ENCODE measurements at places on chromosomes 11 and 22.

DNA sequence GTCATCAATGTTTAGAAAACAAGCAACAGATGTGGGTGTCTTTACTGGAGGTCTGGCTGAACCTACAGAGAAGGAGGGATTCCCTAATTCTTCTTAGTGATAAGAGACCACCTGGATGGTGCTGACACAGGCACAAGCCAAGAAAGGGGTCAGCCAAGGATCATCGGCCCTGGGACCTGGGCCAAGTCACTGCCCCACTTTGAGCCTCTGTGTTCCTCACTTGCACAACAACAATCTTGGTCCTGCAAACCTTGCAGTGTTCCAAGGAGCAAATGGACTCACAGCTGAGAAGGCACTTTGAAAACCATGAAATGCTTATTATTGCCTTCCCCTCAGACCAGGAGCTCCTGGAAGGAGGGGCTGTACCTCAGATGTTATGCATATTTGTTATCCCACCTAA, 7.0 kb upstream of the KCNE3 start:
- no peak for DNase-seq

DNA sequence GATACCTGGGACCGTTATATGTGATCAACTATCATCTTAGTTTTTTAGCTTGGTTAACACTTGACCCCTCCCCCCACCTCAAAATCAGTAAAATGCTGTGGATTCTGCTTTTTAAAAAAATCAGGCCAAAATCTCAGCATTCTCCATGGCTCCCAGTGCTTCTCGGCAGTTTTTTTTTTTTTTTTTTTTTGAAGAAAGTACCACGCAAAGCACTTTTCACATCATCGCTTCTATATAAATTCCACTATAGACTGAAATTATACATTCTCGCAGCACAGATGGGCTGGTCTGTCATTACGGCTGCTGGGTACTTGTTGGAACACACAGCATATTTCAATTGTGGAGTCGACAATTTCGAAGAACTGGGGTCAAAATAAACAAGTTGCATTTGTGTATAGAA, 67.7 kb upstream of the PPARA start:
- no peak for DNase-seq

DNA sequence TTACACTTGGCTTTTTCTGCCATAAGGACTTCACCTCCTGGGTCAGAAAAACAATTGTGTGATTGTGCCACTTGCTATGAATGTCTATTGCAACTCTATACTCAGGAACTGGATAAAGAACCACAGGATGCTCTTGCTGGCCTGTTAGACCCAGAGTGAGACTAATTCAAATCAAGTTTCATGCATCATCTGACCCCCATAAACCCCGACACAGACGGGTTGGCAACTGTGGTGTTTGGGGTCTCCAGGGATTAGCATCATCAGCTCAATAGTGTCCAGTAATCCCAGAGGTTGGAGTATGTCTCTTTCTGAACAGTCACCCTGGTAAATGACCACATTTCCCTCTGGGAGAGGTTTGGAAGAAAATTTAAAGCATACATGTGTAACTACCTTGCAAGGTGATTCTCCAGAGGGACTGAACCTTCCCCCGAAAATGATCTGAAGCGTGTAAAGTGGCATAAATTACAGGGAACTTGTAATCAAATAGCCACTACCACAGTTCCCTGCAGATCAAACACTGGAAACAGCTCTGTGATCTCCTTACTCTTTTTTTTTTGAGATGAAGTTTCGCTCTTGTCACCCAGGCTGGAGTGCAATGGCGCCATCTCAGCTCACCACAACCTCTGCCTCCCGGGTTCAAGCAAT, 1097.6 kb downstream of the TBC1D22A start:
- DNase-seq, result no peak

DNA sequence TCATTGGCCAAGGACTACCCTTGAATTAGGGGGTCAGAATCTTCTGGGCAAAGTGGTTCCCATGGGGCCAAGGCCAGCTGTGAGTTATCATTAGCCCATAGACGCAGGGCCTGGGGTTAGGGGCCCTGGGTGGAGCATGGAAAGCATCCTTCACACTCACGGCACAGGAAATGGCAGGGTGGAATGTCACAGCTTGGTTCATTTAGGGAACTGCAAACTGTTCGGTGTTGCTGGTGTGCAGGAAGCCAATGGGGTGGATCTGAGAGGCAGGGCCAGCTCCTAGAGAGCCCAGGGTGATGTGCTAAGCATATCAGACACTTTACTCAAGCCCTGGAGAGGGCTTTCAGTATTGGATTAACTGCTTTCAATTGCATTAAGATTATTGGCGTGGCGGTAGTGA, 42.9 kb downstream of the TECTA start:
- no peak for DNase-seq

DNA sequence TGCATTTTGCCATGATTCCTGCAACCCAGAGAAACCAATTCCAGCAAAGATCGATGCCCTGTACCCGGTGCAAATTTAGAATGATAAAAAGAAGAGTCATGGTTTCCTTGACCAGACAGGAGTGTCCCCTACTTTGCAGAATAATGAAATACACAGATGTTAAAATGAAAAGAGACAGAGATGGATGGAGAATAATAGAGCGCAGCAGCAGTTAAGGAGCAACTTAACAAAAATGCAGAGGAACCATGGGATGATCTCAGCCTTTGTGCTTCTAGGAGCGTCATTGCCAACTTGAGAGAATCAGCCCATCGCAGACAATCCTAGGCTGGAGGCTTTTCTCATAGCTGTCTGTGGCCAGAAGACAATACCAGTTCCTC, 127.1 kb downstream of the LDLRAD3 start:
- DNase-seq, result no peak

GRCh38 chr11:122069707-122070360, 46.2 kb downstream of the BLID start:
- no peak for DNase-seq

DNA sequence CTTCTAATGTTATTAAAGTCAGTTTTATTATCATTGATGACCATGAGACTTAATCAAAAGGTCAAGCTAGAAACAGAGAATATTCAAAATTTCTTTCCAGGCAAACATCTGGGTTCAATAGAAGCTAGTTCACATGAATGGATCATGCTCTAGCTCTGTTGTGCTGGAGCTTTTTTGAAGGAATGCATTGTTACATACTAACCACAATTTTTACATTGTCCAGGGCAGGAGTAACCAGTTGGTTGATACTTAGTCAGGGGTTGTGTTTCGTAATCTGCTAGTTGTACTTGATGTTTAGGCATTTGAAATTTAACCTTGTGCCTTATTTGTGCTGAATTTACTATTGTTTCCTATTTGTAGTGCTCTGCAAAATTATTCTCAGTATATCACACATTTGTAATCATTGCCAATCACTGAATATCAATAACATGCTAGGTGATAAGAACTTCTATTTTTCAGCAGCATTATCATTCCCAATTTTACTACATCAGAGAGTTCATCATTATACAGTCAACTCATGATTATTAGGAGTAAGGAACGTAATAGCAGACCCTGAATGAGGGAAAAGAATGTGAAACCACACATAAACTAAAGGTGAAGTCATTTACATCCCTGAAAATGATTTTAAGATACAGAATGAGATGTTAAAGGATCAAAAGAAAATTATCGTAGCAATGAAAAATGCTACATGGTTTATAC, 23.2 kb downstream of the NF2 start:
- no peak for DNase-seq

DNA sequence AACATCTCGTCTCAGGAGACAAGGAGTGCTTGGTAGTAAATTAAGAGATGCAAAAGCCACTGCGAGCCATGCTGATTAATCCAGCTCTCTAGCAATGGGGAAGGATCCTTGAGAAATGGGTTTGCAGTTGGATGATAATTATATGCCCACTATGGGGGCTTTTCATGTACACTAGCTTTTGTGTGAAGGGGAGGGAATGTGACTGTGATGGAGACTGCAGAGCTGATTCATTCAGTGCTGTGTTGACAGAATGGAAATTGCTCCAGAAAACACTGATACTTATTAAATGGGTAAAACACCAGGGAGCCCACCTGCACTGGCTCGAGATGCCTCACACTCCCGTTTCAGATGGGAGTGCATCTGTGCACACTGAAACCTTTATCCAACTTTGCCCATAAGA, 37.0 kb upstream of the KIRREL3 start:
- DNase-seq, result no peak

DNA sequence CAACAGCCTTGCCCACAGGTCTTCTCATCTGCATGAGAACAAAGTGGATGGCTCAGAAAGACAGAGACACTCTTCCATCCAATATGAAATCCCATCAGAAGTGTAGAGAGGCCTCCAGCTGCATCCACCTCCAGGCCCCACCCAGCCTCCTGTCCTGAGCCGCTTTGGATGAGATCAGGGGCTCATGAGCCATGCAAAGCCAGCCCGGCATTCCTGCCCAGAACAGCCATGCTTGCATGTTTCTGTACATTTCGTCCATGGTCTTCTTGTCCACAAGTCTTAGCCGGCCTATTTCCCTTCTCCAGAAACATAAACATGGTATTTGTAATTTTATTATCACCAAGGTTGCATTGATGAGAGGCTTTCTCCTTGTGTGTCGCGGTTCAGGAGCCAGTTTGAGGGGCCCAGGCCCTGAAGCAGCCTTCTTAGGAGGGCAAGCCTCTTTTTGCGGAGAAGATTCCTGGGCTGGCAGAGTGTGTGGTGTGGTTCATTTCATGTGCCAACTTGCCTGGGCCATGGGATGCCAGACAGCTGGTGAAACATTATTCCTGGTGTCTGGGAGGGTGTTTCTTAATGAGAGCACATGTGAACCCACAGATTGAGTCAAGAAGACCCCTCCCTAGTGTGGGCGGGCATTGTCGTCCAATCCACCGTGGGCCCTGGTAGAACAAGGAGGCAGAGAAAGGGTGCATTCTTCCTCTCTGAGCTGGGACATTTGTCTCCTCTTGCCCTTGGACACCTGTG, 928.9 kb downstream of the TBC1D22A start:
- DNase-seq, result no peak

DNA sequence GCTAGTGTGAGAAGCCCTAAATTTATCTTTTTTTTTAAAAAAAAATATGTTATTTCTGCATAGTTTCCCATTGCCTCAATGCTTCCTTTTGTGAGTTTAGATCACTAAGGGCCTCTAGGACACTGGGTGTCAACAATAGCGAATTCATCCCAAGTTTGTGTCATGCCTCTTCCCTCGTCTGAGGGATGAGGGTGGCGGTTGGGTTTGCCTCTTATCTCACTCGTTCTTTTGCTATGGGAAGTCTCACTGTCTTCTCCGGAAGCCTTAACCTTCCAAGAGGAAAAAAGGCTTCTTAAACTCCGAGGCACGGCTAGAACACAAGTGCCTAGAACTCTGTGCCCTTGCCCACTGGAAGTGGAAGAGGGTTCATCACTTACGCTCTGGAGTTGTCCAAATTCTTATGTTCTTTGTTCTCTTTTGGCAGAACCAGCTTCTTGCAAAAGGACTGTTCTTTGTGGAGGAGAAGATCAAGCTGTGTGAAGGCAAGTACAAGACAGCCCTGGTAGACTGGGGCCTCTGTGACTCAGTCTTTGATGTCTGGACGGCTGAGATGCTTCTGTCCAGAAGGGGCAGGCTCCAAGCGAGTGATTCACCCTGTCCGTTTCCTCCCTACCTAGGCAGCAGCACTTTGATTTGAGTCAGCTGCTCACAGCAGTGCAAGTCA, 78.5 kb downstream of the TRAF6 start:
- no peak for DNase-seq

DNA sequence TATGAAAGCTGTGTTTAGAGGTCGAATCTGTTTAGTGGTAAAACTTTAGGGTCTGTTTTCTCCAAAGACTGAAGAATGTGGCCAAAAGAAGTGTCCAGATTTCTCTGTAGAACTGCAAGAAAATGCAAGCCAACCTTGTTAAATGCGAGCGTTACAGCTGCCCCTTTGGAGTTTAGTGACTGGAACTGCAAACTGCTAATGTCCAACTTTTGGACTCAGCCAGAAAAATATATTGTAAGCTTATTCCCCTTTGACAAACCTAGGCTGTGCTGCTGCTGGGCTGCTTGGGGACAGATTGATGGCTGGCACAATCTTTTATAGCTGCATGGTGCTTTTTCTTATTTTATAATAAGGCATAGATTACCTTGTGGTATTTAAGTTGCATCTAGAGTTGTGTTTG, 3.9 kb downstream of the TEAD1 start:
- no peak for DNase-seq

DNA sequence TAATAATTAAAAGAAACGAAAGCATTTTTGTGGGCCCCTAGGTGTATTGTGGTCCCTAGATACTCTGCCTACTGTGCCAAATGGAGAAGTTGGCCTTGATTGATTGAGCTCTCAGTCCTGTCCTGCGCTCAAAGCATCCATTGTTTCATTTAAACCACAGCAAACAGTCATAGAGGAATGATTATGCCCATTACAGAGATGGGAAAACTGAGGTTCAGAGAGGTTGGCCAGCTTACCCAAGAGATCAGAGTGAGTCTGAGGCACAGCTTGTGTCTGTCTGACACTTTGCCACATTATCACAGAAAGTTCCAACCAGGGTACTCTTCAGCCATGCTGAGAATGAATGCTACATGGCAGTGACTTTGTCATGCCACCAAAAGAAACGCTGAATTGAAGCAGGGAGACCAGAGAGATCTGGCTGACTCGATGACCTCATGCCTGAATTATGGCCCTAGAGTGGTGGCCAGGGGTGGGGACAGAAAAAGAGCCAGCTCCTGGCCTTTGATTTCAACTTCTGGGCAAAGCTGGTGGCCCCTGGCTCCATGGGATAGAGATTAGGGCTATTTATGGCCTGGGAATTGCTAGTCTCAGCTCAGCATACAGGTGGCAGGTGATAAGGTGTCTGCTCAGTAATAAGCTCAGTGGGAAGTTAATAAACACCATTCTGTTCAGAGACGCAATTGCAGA, 180.5 kb downstream of the MIAT start:
- DNase-seq, result no peak

GRCh38 chr11:2991452-2992233, 486 bp downstream of the NAP1L4 start:
- no peak for DNase-seq

DNA sequence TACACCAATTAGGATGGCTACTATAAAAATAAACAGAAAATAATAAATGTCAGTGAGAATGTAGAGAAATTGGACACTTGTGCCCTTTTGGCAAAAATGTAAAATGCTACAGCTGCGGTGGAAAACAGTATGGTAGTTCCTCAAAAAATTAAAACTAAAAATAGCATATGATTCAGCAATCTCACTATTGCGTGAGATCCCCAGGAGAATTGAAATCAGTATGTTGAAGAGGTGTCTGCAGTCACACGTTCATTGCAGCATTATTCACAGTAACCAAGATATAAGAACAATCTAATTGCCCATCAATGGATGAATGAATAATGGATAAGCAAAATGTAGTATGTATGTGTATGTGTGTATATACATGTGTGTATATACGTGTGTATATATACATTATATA, 6.8 kb downstream of the OR52N2 start:
- no peak for DNase-seq

GRCh38 chr22:22935546-22936157, 48.0 kb downstream of the IGLL5 start:
- no peak for DNase-seq

DNA sequence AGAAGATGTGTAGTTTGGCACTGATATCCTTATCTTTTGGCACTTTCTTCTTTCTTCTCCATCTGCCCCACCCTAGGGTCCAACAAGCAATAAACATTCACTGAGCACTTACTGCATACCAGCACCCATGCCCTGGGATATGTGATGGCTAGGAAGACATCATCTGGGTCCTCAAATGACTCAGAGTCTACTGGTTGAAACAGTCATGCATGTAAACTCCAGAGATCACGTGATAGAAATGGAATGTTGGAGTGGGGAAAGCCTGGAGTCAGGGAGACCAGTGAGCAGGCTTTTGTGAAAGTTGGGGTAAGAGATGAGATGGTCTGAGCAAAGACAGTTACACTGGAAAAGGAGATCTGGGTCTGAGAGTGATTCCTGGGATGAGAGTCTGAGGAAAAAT, 724.9 kb upstream of the TENM4 start:
- no peak for DNase-seq
